Stimulated activated CD4-positive, alpha-beta T cell treated with anti-CD3 and anti-CD28 coated beads, Interleukin-15, amount 100 ng/mL, for 24 hours (primary cell): ENCODE measurements at places on chromosomes 1 and 21.

DNA sequence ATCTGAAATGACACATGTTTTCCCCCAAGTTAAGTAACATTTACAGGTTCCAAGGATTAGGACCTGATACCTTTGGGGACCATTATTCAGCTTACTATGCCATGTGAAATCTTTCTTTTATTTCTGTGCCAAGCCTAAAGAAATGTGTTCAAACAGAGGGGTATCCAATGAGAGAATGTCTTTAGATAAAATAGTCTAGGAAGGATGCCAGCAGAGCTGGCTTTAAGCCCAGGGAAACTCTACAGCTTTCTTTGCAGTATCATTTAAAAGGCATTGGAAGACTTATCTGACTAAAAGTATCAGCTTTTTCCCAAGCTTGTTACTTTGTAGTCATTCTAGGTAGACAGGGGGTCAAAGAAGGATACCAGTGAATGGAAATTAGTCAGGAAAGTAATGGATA is 860.4 kb downstream of the PLA2G4A start:
- DNase-seq, result no peak

DNA sequence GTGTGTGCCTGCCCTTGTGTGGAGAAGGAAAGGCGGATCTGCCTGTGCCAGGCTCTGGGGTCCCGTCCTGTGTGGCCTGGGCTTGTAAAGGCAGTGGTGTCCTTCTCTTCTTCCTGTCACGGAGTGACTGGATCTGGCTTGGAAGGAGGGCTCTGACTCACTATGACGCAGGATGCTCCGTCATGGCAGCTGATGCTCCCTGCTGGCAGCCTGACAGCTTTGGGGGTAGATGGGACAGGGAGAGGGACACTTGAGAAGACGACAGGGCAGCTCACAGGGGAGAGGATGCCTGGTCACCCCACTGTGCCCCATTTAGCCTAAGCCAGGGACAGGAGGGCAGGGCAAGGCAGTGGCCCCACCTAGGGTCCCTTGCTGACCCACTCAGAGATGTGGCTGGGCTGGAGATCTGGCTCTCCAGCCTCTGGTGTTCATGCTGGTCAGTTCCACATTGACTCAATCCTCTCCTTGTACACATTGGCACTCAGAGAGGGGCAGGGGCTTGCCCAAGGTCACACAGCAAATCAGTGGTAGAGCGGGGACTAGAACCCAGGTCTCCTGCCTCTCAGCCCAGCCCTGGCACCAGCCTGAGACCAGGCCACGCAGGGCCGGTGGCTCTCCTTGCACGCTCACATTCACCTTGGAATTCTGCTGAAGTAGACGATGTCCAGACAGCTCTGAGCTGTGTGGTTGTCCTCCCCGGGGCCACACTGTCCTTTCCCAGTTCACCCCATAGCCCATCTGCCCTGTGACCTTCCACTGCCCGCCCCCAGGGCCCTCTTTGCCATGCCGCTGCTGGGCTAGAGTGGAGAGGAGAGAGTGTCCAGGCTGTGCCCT is 2.8 kb upstream of the FAM131C start:
- DNase-seq, result no peak

GRCh38 chr1:20507248-20507563 is 745 bp downstream of the MUL1 start:
- no peak for DNase-seq

DNA sequence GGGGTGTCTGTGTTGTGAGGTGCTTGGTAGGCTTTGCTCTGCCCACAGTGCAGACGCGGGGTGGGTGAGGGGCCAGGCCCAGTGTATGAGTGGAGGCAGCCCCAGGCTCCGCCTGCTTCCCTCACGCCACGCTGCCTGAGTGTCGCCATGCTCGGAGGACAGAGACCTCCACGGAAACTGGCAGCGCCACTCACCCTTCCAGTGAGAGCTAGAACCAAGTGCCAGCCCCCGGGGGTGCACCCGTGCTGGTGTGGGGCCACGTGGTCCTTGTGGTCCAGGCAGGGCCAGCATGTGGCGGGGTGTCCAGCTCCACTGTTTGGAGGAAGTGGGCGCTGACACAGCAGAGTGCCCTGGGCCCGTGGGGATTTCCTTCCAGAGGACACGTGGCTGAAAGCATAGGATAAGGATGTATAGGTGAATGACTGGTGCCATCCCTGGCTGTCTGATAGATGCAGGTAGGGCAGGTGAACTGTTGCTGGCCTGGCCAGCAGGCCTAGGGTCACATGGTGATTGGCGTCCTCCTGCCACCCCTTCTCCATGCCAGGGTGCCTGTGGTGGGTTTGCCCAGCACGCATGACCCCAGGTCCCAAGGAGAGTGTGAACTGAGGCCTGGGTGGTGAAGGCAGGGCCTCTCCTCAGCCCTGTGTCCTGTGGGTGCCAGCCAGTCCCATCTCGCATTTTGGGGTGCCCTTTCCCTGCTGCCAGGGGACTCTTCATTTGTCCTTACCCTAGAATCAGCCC is 3.8 kb downstream of the LRRC3 start:
- DNase-seq, result no peak

DNA sequence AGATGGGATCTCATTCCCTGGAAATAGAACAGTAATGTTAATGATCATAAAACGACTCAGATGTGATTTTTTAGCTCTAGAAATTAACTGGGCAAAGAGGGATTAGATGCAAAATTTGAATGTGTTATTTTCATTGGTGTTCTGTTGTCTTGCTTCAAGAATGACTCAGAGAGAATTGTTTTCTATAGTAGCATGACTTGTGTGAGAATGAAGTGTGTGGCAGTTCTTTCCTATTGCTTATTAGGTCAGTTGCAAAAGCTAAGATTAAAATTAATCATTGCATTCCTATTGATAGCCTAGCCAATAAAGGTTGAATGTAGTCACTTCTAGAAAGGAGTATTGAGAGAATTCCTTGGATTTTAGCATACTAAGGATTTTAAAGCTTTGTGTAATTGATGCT is 22.9 kb downstream of the SPEN start:
- no peak for DNase-seq

- no peak for DNase-seq
These were observed 207.9 kb upstream of the ST6GALNAC5 start for GRCh38 chr1:76659171-76659940.

GRCh38 chr1:80218112-80218511 is 1211.6 kb upstream of the ADGRL4 start:
- DNase-seq, result no peak

DNA sequence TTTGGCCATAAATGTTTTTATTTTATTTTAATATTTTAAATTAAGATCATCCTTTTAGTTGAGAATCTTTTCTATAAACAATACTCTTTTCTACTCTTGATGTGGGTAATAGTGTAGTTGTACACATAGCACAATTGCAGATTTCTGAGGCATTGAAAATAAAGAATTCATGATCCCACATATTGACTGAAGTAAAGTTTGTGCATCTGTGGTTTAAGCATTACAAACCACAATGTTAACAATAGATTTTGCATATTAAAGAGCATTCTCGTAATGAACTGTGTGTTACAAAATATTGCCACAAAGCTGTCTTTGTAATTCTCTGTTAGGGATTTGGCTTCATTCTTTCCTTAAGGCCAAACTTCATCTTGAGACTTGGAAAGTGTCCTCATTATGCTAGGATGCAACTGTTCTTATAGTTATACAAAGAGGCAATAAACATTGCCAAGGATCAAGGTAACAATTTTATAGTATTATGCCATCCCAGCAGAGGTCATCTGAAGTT is 256.8 kb downstream of the OLFM3 start:
- DNase-seq, result no peak

DNA sequence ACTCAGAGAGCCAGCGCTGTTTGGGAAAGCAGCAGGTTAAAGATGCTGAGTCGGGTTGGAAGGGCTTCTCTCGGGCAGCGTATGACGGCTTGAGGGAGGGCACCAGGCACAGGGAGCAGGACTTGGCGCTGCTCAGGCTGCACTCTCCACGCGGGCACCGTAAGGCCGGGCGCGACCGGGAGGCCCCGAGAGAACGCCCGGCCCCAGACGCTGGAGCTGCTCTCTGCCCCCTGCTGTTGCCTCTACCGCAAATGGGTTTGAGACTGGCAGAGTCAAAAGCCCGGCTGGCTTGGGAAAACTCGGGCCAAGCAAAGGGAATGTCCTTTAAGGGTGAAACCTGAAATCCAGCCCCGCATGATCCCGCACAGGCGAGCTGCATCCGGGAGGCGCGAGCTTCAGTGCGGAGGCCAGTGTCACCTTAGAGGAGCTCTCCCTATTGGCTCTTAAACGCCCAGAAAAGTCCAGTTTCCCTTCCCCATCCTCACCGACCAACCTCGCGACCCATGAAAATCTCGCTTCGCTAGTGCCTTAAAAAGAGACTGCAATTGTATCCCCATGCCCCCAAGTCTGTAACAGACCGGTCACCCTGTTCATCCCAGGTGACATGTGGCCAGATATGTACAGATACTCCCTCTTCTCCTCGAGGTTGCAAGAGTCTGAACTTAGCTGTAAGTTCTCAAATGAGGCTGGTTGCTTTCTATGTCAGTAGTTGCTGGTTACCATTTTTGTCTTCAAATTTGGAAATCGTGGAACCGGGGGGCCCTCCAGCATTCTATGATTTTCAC is 1.1 kb downstream of the PRRX1 start:
- DNase-seq, result no peak

- peak; percentile 52 for DNase-seq
These were observed 178.1 kb downstream of the SLC45A1 start for GRCh38 chr1:8495928-8496401.

DNA sequence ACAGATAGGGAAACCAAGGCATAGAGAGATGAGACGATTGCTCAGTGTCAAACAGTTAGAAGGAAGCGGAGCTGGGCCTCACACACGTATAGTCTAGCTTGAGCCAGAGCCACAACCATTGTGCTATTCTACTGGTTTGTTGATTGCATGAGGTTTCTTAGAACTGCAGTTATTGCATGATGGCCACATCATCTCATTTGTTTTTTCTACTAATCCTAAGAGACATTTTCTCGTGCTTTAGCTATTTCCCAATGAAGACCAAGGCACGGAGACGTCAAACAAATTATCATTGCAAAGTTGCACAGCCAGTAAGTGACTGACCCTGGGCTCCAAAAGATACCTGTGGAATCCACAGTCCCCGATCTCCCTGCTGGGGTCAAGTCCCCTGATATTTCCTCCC is 25.1 kb upstream of the ZNF362 start:
- DNase-seq, result no peak

GRCh38 chr1:21239221-21239620 is 51.0 kb downstream of the ECE1 start:
- DNase-seq, result no peak

- DNase-seq, result no peak
These were observed at the start of gene RPTN for GRCh38 chr1:152159144-152159543. TSS of gene RPTN (minus strand) at chr1:152159228. CDS start at chr1:152157889, 1,339 bp downstream.

GRCh38 chr1:16924216-16924918 is 2.6 kb downstream of the CROCC start:
- no peak for DNase-seq

GRCh38 chr1:73593804-73594203 is 604.2 kb downstream of the LRRIQ3 start:
- no peak for DNase-seq

- no peak for DNase-seq
These were observed 2.4 kb upstream of the PROX1 start for GRCh38 chr1:213985209-213986019.

DNA sequence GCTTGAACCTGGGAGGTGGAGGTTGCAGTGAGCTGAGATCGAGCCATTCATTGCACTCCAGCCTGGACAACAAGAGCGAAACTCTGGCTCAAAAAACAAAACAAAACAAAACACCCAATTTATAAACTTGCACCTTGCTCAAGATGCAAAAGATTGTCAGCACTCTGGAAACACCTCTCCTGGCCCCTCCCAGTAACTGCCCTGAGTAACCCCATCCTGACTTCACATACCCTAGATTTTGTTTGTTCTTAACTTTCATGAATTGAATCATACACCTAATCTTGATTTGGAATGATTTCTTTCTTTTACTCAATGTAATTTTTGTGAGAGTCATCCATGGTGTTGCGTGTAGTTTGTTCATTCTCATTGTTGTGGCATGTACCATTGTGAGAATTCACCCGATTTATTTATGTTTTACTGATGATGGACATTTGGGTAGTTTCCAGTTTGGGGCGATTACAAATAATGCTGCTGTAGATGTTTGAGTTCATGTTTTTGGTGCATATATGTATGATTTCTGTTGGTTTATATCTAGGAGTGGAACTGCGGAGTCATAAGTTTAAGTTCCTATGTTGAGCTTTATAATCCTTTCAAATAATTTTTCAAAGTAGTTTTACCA is 10.4 kb downstream of the NECAP2 start:
- no peak for DNase-seq

DNA sequence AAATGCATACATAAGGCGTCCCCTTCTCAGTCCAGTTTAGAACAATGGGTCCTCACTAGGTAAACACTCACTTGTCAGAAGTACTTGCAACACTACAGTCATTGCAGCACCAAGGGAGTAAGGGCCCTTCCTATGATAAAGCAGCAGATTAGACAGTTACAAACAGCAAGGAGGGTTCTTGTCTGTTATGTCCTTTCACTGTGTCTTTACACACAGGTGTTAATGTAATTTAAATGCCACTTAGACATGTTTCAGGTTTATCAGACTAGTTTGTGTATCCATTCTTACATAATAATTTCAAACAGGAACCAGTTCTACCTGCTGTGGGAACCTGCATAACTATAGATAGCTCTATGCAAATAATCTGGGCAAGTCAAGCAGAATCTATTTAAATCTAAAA is 105.6 kb upstream of the USH2A start:
- DNase-seq, result no peak

DNA sequence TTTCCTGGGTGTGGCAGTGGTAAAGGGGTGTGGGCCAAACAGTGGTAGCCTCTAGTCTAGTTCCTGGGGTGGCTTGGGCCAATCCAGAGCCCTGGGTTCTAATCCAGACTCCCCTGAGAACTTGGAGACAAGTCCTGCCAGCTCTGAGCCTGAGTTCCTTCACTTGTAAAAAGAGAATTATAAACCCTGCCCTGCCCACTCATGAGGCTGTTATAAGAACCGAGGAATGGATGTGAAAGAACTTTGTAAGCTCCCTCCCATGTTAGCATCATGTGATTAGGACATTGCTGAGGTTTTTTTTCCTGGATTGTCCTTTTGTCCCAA is 131.0 kb downstream of the RRAGC start:
- DNase-seq, result no peak

GRCh38 chr1:48608882-48609281 is 136.9 kb upstream of the SPATA6 start:
- DNase-seq, result no peak

GRCh38 chr1:56461158-56462127 is 117.9 kb downstream of the PLPP3 start:
- no peak for DNase-seq

DNA sequence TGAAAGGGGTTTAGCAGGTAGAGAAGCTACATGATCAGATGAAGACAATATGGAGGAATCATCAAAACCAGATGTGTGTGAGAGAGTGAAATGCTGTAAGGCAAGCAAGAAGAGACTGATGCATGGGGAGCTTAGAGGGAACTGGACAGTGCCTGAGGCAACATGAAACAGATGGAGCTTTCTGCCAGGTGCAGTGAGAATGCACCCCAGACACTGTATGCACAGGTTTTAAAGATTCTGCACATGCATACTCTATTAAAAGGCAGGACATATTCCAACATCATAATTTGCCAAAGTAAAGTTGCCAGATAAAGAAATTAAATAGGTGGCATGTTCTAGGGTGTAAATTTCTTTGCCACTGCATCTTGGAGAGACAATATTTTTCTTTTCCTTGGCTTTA is 200.1 kb downstream of the AMY1C start:
- DNase-seq, result no peak
